NCI-H2107 (cell line): ENCODE measurements at places on chromosomes 2 and 18.

GRCh38 chr2:179805001-179805400 lies 56.4 kb downstream of the ZNF385B start:
- DNase-seq, result no peak

DNA sequence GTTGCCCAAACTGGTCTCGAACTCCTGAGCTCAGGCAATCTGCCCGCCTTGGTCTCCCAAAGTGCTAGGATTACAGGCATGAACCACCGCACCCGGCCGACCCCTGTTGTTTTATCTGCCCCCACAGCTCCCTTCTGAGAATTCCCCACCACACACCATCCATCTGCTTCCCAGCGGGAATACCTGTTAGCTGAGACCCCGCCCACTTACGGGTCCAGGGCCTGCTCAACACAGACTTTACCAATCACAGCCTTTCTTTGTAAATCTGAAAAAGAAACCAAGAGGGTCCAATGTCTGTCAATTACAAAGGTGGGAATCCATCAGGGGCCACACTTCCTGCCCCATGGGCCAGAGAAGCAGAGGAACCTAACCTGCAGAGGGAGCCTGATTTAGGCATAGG lies 14.2 kb upstream of the CABLES1 start:
- DNase-seq, result no peak

GRCh38 chr2:144333143-144333555 lies 186.8 kb downstream of the ZEB2 start:
- DNase-seq, result no peak

GRCh38 chr18:46278481-46279465 lies 174.6 kb downstream of the HAUS1 start:
- no peak for DNase-seq

GRCh38 chr18:2121224-2121623 lies 450.1 kb downstream of the METTL4 start:
- no peak for DNase-seq

DNA sequence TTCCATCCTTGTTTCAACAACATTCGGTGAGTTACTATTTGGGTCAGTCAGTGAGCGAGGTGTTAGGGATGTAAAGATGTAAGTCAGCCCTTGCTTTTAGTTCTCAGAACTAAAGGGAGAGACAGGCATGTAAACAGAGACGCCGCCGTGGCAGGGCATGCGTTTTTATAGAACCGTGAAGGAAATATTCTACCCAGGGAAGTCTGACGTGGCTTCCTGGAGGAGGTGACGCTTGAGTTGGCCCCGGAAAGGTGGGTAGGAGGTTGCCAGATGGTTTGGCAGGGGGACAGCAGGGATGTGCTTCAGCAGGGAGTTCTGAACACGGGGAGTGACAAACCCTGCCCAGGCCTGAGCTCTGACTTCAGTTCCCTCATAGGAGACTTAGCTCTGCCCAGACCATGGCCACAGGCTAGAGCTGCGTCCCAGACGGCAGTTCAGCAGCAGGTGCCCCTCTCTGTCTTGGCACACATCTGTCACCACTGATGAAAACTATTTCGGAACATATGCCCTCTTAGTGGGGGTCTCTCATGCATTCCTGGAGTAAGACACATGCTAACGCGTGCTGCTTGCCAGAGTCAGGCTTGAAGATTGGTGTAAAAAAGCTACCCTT lies 23.4 kb upstream of the RPL31 start:
- DNase-seq, result no peak

DNA sequence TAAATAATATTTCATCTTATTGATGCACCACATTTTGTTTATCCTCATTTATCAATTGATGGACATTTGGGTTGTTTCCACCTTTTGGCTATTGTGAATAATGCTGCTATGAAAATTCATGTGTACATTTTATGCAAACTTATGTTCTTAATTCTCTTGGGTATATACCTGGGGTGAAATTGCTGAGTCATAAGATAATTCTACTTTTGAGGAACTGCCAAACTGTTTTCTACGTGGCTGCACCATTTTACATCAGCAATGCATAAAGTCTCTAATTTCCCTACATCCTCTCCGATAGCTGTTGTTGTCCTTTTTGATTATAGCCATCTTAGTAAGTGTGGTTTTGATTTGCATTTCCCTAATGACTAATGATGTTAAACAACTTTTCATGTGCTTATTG lies 116.5 kb upstream of the DLX2 start:
- no peak for DNase-seq

DNA sequence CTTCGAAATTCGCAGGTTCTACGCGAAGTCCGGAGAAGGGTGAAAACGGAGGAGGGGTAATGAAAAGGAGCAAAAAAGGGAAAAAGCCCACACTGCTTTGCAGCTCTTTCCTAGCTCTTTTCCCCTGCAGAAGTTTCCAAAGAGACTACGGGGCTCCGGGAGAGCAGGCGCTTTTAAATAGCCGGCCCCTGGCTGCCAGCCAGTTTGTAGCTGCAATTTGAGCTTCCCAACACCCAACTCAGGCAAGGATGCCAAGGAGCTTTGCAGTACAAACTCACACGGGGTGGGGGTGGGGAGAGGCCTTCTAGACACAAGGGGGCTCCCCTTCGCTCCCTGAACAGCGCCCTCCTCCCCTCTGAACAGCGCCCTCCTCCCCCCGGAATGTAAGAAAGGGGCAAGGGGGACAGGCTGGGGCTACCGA lies at the start of gene IGFBP5:
TSS of gene IGFBP5 (minus strand) at position 149 of the 421 bp plus-strand sequence. CDS start 774 bp downstream, outside the sequence.
- DNase-seq, result peak; percentile 89

DNA sequence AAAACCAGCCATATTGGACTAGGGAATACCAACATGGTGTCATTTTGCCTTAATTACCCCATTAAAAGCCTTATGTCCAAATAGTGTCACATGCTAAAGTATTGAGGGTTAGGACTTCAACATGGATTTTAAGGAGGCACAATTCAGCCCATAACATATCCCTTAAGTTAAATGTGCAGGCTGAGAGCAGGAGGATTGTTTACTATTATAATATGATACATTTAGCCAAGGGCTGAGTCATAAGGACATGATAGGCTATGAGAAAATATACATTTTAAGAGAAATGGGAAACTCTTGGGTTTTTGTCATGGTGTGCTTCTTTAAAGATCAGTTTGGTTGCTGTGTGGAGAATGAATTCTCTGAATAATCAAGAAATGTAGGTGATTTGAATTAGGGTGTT lies 136.8 kb downstream of the RDH14 start:
- DNase-seq, result no peak

DNA sequence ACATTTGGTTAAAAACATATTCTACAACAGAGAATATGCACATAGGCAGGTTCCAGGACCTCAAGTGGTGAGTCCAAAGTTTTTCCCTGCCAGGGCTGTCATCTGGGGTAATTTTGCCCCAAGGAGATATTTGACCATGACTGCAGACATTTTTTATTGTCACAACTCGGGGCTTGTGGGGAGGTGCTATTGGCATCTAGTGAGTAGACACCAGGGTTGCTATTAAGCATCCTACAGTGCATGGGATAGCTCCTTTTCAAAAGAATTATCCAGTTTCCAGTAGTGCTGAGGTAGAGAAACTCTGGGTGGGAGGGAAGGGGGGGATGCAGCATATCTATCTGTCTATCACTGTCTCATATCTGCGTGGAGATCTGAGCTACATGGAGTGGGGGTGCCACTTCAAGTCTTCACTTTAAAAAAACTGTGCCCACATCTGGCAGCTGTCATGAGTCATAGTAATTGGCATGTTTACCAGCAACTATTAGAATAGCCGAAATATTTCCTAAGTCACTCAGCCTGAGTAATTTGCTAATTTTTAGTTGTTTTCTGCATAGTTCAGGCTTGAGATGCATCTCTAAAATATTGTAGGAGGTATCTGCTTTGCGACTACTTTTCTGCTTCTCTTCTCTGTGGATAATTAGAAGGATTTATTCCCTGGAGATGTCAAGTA lies 254.0 kb upstream of the RBMS1 start:
- no peak for DNase-seq

GRCh38 chr2:130846233-130846632 lies 9.5 kb downstream of the ARHGEF4 start:
- no peak for DNase-seq

- DNase-seq, result no peak
Observed at GRCh38 chr2:235047171-235048160, 95.6 kb downstream of the SH3BP4 start.

GRCh38 chr2:152132306-152132705 lies 33.5 kb upstream of the CACNB4 start:
- no peak for DNase-seq

DNA sequence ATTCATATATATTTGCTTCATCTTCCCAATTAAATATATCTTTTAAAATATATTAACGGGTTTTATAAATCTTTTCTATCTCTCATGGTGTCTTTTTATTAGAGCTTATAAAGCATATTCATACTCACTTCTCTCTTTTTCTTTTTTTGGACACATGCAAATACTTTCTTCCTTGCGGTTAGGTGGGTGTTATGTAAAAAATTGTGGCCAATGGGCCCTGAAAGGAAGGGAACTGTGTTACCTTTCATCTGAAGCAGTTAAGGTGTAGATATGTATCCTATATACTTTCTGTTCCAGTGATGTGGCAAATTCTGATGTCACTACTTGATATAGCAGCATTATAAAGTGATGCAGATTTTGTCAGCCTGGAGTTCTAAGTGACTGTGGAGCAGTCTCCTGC lies 714.5 kb downstream of the PLCL1 start:
- DNase-seq, result no peak

- no peak for DNase-seq
Observed at GRCh38 chr2:67627456-67628207, 230.5 kb downstream of the ETAA1 start.

- DNase-seq, result no peak
Observed at GRCh38 chr2:143193121-143193520, 63.9 kb downstream of the ARHGAP15 start.
